ENCODE measurements at places on chromosomes 13 and 19.
A peak's percentile ranks its signal among the peaks of the same experiment; 100 is the strongest.

DNA sequence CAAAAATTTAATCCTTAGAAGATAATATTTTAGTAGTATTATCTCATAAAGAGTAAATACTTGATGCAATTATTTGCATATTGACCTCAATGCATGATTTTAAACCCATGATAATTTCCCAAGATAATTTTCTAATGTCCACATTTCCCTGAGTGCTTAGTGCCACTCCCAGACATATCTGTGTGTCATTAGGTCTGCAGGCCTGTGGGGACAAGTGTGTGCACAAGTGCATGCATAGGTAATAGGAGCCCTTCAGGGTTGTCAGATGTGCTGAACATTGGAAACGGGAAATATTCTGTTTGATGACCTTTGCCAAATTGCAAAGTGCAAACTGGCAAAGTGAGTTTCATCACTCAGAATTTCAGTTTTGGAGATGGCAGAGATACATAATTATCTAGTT lies 369.9 kb downstream of the KLF5 start:
- no peak for DNase-seq

DNA sequence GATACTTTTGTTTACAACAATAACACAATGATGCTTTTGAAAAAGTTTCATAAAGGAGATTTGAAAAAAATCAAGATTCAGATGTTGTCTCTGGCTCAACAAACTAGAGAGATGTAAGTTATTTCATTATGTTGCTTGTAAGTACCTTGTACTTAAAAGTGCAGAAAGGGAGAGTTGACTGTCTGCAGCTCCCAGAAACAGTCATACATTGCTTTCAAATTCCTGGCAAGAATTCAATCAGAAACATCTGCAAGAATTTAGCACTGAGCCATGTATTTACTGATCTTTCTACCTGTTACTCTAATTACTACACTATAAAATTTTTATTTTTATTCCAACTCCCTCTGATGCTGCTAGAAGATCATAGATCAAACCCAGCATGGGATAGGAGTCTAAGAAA lies 1261.3 kb upstream of the SPRY2 start:
- DNase-seq = no peak

DNA sequence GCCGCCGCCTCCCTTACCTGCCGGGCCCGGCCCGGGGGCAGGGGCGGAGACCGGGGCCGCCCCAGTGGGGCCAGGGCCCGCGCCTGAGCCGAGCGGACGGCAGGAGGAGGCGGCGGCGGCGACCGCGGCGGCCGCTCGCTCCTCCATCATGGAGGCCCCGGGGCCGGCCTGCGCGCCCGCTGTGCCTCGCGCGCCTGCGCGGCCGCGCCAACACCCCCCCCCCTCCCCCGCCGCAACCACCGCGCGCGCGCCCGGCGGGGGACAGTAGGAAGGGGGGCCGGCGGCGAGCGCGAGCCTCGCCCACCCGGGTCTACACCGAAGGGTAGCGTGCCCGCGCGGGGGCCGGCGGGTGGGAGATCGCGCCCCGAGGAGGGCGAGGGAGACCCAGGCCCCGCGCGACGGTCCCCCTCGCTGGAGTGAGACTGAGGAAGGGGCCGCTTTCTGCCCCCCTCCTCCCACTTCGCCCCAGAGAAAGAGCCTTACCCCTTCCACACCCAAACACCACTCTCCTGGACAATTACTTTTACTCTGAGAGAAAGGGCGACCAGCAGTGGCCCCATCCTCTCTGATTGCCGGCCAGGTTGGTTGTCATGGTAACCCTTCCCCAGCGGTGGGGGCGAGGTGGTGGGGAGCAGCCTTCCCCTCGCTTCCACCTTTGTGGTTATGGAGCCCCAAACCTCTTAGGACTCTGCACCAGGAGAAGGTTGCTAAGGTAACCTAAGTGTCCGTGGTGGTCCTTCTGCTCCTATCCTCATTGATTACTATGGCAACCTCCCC lies at the start of gene STRN4:
Gene STRN4 (minus strand): TSS at position 170 of the 777 bp plus-strand sequence. CDS start 20 bp downstream, at position 150.
- peak; percentile 30 for DNase-seq

DNA sequence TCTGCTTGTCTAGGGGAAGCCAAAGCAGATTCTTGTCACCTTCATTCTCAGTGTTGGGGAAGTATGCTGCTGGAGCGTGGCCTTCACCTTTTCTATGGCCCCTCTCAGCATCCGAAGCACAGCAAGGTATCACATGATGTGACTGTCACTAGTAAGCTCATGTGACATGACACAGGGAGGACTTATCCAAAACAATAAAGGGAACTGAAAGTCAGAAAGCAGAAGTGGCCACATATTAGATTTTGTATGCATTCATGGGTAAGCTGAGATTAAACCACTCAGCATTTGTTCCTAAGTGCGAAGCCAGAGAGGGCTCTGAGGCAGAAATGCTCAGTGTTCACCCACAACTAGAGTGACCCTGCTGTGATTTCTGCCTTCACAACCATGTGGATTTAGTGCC lies 72.8 kb upstream of the PCDH8 start:
- DNase-seq = no peak

GRCh38 chr19:45238556-45238955 lies 6.7 kb downstream of the EXOC3L2 start:
- DNase-seq = no peak

- no peak for DNase-seq
These were observed 27.5 kb upstream of the OBI1 start for GRCh38 chr13:78686461-78686860.

- no peak for DNase-seq
These were observed 1814.9 kb downstream of the SLITRK5 start for GRCh38 chr13:89486065-89486464.

DNA sequence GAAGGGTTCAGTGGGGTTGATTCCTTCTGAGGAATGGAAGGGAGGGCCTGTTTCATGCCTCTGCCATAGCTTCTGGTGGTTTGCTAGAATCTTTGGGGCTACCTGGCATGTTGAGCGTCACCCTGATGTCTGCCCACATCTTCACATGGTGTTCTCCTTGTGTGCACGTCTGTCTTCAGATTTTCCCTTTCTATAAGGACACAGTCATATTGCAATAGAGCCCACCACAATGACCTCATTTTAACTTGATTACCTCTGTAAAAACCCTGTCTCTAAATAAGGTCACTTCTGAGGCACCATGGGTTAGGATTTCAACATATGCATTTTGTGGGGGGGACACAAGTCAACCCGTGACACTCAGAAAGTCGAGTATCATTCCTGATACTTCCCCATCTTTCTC lies 257.9 kb downstream of the COG6 start:
- DNase-seq = no peak

DNA sequence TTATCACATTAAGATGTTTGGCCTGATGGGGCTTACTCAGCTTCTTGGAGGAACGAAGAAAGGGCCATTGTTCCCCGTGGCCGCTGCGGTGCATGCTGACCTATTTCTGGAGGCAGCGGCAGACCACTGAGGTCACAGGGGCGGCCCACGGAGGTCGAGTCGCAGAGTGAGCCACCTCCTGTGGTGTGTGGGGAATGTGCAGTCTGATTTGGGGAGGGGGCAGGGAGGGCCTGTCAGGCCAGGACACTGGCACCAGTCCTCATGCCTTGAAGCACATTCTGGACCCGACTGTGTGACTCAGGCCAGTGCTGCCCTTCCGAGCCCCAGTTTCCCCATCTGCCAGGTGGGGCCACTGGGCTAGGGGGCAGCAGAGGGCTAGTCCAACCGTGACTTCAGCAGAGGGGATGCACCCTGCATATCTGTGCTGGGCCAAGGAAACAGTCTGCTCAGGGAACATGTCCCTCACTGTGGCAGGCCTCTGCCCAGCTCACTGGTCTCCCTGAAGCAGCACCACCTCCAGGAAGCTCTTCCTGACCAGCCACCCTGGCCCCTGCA lies 6.3 kb downstream of the SLC7A10 start:
- DNase-seq = no peak

- DNase-seq = no peak
These were observed 28.1 kb downstream of the COL4A1 start for GRCh38 chr13:110278859-110279258.

DNA sequence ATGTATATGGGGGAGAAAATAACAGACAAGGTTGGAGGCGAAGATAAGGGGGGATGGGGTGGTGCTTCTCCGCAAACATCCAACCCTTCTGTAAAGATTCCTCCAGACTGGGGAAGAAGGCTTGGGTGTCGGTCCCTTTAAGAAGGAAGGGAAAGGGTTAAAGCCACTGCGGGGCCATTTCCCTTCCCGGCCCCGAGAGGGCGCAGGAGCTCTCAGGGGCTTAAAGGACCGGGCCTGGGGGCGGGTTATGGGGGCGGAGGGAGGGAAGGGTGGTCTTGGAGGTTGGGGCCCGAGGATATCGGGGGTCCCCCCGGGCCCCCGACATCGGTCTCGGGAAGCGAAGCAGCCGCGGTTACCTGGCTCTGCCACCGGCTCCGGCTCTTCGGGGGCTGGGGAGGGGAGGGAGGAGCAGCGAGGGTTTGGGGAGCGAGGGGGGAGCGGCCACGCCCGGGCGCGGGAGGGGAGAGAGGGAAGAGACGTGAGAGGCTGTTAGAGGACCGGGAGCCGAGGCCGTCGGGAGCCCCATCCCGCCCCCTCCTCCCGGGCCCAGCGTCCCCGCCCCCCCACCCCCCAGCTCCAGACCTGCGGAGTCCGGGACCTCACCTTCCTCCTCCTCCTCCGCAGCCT lies 2.8 kb downstream of the TNNT1 start:
- DNase-seq = no peak

- peak; percentile 53 for DNase-seq
These were observed 3.0 kb downstream of the GADD45B start for GRCh38 chr19:2478756-2479555.

- peak; percentile 58 for DNase-seq
These were observed at the start of gene KCNN4 for GRCh38 chr19:43780706-43781525. Gene KCNN4, minus strand, starts transcription at chr19:43780973. Its CDS starts 112 bp downstream, at chr19:43780861.

DNA sequence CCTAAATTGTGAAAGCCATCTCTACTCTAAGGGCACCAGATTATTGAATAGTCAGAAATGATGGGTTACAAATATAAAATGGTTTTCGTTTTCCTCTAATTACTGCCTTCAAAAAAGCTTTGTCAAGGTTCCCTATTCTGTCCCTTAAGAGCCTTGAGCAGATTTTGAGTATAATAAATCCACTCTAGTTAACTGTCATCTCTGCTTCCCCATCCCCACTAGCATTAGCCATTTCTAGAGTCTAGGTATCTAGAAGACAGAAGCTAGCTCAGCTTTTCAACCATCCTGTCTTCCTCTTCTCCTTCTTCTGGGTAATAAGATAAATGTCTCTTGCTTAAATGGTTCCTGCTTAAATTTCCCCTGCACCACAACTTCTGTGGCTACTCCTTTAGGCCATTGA lies 290.4 kb downstream of the DACH1 start:
- no peak for DNase-seq
